Activated CD4-positive, alpha-beta T cell treated with anti-CD3 and anti-CD28 coated beads for 36 hours (primary cell): ENCODE measurements at places on chromosomes 2 and 18.
A peak's percentile ranks its signal among the peaks of the same experiment; 100 is the strongest.

DNA sequence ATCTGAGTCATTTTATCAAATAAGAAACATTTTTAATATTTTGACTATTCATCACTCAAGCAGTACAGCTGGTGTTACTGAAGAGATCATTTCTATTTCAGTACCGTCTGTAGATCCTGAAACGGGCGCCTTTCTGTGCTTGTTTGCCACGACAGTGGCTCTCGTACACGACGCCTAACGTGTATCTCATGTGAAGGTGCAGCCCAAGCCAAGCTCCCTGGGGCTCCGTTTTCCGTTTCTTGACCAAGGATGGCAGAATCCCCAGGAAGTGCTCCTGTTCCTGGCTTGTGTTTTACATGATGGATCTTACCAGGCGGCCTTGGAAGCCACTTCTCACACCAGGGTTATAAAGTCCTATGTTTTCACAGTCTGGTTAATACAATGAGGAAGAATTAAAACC is 320.6 kb downstream of the GBX2 start:
- no peak for DNase-seq

DNA sequence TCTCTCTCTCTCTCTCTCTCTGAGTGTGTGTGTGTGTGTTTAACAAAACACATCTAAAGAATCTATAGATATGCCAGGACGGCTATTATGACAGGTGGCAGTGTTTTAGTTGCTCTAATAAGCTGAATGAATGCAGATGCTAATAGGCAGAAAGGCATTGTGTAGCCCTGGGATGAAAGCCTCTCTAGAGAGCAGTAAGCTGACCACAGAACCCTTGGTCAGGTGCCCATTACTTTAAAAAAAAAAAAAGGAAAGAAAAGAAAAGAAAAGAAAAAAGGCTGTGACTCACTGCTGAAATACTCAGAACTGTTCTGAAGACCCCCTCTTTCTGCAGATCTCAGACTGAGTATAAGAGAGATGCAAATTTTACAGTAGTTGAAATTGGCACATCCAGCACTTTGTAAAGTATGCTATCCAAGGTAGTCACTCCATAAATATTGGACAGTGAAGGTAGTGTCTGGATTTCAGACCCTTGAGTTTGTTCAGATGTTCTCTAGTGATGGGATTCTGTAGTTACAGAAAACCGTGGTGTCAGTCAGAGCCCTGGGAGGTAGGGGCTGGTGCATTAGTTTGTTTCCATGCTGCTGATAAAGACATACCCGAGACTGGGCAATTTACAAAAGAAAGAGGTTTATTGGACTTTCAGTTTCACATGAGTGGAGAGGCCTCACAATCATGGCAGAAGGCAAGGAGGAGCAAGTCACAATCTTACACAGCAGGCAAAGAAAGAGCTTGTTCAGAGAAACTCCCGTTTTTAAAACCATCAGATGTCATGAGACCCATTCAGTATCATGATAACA is 30.9 kb downstream of the OSBPL6 start:
- no peak for DNase-seq

GRCh38 chr2:209468846-209469245 is 45.0 kb downstream of the MAP2 start:
- DNase-seq = no peak

DNA sequence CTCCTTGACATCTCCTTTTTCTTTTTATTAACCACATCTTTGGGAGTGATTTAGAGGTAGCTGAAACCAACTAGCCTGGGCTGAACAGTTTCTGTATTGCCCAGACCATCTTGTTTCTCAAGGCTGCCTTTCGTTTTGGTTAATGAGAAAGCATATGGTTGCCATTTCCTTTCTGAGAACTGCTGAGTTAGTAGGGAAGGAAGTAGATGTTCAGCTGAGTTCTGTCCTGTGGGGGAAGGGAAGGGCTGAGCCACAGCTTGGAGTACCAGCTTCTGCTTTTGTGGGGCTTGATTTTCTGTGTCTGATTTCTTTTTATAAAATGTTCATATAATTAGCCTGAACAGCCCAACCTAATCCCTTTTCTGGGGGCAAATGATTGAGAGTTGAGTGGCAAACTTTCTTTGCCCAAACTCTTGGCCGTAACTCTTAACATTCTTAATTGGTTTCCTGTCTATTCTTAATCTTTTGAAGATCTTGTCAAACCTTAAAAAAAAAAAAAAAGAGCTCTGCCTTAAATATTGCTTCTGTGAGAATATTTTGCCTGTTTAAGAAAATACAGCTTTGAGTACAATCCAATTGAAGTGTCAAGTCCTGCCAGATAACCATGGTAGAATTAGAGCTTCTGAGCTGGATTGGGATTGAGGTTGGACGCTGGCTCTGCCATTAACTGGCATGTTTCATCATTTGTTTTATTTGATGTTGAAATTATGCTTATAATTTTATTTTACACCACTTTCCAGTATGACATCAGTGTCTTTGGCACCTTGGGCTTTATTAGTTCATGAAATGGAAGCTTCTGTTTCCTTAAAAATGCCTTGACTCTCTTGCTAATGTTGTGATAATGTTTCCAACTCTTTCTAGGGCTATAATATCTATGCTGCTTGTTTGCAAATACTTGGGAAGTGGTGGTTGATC is 1.9 kb upstream of the NABP1 start:
- peak; percentile 74 for DNase-seq

GRCh38 chr2:38146907-38147307 is 71.0 kb upstream of the CYP1B1 start:
- peak; percentile 11 for DNase-seq

GRCh38 chr2:190911813-190912212 is 31.2 kb downstream of the GLS start:
- DNase-seq = no peak

GRCh38 chr2:191638079-191638801 is 39.7 kb upstream of the NABP1 start:
- peak; percentile 24 for DNase-seq

- DNase-seq = no peak
These were observed 32.4 kb upstream of the ACYP2 start for GRCh38 chr2:54083021-54083420.

GRCh38 chr2:1572638-1573037 is 159.4 kb downstream of the TPO start:
- DNase-seq = no peak

GRCh38 chr2:190308031-190308430 is 11.6 kb downstream of the HIBCH start:
- no peak for DNase-seq
